ENCODE measurements at places on chromosomes 16 and 17.

- no peak for DNase-seq
These were observed 7.5 kb upstream of the TMEM101 start for GRCh38 chr17:44022246-44022645.

GRCh38 chr17:29344201-29344856 lies 45.8 kb upstream of the TAOK1 start:
- no peak for DNase-seq

- DNase-seq, result no peak
These were observed 2.8 kb downstream of the P2RX5 start for GRCh38 chr17:3693141-3693540.

- no peak for DNase-seq
These were observed 1.8 kb downstream of the KCNJ16 start for GRCh38 chr17:70076831-70077230.

DNA sequence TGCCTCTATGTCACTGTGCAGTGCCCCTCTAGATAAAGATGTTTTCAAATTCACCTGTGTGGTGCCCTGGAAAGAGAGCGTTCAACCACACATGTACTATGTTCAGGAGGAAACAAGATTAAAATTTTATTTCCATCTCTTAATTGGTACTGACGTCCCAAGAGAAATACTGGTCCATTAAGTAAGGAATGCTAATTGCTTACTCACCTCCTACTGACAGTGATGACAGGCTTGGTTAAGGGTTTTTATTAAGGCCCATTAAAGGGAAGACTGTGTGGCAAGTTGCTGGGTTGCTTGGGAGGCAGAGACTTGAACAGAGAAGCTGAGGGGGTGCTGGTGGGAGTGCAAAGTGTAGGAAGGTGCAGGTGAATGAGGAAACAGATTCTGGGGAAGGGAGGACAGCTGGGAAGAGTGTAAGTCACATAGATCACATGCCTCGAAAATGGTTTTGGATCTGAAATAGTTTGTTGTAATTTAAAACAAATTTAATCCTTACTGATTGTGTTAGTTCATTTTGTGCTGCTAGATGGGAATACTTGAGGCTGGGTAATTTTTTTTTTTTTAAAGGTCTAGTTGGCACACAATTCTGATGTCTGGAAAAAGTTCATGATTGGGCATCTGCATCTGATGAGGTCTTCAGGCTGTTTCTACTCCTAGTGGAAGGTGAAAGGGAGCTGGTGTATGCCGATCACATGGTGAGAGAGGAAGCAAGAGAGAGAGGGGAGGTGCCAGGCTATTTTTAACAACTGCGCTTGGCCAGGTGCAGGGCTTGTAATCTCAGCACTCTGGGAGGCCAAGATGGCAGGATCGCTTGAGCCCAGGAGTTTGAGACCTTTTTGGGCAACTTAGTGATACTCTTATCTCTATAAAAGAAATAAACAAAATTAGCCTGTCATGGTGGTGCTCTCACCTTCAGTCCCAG lies 140.5 kb downstream of the CACNG3 start:
- no peak for DNase-seq

DNA sequence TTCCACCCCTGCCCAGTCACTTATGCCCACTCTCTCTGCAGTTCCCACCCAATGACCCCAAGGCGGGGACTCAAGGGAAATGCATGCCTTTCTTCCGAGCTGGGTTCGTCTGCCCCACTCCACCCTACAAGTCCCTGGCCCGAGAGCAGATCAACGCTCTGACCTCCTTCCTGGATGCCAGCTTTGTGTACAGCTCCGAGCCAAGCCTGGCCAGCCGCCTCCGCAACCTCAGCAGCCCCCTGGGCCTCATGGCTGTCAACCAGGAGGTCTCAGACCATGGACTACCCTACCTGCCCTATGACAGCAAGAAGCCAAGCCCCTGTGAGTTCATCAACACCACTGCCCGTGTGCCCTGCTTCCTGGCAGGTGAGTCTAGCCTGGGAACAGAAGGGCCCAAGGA lies 13.8 kb downstream of the LPO start:
- no peak for DNase-seq

DNA sequence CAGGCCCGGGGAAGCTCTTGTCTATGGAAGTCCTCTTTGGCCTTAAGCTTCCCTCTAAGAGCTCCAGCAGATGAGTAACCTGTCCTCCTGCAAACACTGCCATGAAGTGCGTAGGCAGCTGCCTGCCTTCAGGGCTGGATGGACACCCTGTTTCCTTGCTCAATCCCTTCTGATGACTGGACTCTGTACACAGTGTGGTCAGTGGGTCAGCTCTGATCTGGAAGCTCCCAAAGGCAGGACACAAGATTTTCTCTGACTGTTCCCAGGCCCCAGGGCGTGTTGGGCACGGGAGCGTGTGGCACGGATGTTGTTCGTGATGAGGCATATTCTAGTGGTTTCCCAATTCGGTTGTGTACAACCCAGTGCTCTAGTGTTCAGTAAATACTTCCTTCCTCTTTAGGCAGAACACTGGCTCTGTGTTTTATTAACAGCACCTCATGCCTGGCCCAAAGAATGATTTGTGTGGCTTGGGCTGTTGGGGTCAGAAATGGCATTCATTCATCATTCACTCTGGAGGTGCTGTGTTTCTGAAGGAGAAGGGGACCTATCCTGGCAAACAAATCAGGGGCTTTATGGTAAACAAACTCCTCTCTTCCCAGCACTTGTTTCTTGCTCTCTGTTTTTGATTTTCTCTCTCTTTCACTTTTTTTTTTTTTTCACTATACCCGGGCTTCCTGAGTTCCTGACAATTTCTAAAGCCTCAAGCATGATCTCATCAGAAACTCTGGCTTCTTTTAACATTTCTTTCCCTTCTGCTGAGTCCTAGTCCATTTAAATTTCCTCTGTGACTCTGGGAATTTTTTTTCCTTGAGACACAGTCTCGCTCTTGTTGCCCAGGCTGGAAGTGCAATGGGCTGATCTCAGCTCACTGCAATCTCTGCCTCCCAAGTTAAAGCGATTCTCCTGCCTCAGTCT lies 12.0 kb upstream of the RNF157 start:
- DNase-seq, result peak; percentile 68

GRCh38 chr17:20276421-20276820 lies 190.9 kb downstream of the LGALS9B start:
- no peak for DNase-seq

- DNase-seq, result no peak
These were observed 40.5 kb downstream of the CMIP start for GRCh38 chr16:81484908-81485624.

DNA sequence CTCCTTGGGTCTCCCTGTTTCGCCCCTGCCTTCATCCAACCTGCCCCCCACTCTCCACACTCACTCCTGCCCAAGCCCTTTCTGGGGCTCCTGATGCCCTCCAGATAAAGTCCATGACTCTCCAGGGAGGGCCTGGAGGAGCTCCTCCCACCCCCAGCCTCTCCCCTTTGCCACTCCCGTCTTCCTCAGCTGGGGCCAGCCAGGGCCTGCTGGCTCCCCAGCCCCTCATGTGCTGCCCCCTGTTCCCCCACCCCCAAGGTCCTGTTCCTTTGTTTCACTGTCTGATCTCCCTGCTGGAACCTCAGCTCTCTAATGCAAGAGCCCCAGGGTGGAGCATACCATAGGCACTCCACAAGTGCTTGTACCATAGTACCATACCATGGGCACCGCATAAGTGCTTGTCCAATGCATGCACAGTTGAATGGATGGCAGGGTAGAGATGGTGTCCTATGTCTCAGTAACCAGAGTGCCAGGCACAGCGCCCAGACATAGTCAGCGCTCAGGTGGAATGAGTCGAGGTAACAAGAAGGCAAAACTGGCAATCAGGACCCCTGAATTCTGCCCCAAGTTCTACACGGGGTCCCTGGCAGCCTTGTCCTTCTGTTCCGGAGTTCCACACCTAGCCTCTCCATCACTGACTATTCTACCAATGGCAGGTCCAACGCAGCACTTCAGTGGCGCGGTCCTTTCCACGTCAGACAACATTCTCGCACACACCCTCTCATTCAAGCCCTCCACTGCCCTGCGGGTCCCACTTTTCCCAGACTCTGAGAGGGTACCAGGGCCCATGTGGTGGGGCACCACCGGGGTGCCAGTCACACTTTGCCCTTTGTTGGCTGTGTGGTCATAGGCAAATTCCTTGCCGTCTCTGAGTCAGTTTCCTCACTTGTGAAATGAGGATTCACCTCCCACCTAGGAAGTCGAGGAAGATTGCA lies 1.4 kb downstream of the PLCD3 start:
- DNase-seq, result no peak

GRCh38 chr16:17271687-17272086 lies 199.1 kb downstream of the XYLT1 start:
- no peak for DNase-seq

- no peak for DNase-seq
These were observed 13.6 kb downstream of the CDC42EP4 start for GRCh38 chr17:73297934-73298861.

DNA sequence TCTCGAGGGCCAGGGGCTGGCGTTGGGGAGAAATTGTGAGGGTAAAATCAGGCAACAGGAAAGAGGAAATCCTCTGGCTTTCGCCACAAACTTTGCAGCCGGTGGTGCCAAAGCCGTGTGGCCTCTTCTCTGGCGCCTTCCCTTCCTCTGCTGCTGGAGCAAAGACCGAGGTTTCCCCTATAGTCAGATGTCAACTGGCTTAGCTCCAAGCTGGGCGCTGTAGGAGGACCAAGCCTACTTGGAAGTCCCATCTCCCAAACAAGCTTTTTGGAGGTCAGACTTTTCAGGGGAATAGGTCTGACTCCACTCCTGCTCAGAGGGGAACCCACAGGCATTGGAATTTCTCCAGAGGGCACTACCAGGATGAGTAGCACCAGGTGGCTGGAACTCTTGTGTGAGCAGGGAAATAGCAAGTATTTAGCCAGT lies 5.0 kb downstream of the IGFBP4 start:
- DNase-seq, result no peak

DNA sequence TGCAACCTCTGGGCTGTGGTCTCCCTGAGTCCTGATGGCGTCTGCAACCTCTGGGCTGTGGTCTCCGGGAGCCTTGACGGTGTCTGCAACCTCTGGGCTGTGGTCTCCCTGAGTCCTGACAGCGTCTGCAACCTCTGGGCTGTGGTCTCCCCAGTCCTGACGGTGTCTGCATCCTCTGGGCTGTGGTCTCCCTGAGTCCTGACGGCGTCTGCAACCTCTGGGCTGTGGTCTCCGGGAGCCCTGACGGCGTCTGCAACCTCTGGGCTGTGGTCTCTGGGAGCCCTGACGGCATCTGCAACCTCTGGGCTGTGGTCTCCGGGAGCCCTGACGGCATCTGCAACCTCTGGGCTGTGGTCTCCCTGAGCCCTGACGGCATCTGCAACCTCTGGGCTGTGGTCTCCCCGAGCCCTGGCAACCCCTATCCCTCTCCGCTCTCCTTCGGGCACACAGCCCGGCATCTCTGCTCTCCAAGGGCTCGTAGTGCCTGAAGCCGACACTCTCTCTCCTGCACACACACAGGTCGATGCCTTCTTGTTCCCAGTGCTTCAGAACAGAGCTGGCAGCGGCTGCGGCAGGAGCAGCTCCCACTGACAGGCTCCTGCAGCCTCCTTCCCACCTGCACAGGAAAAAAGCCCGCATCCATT lies 45.6 kb downstream of the METRNL start:
- peak; percentile 31 for DNase-seq

- peak; percentile 48 for DNase-seq
These were observed 82.2 kb downstream of the PLXDC1 start for GRCh38 chr17:39069114-39069756.

- DNase-seq, result no peak
These were observed 9.2 kb upstream of the CES4A start for GRCh38 chr16:66979011-66979717.

DNA sequence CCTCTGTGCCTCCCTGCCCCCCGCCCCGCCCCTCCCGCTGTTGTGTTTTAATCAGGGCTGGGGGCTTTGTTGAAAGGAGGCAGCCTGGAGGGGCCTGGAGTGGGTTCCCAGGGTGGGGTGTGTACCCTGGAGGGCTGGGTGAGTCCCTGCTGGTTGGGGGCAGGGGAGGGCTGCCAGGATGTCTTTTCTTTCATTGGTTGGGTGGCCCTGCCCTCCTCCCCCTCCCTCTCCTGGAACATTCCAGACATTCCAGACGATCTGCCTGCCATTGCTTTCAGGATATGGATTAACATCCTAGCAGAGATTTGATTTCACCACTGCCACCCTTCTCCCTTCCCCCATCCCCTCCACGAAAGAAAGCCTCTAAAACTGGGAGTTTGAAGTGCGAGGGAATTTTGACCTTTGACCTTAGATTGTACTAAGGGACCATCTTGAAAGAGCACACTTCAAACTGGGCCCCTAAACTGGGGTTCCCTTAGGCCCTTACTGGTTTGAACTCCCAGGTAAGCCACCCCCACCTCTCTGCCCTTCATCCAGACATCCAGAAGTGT lies 25.3 kb downstream of the IGF2BP1 start:
- DNase-seq, result no peak

GRCh38 chr16:65816556-65816955 lies 549.9 kb upstream of the CDH5 start:
- no peak for DNase-seq

DNA sequence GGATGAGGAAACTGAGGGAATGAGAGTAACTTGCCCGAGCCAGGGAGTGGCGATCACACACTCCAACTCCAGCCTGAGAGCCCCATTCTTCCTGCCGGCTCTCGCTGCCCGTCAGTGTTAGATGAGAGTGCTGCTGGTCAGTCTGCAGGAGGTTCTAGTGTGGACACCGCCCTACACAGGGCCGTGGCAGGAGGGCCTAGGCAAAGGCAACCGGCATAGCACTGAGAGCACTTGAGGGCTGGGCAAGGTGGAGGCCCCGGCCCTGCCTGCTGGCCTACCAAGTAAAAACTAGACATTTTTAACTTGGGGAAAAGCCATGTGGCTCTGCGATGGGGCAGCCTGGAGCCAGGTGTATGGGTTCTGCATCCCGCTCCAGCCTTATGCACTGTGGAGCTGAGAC lies 354.8 kb downstream of the SEC14L1 start:
- no peak for DNase-seq

DNA sequence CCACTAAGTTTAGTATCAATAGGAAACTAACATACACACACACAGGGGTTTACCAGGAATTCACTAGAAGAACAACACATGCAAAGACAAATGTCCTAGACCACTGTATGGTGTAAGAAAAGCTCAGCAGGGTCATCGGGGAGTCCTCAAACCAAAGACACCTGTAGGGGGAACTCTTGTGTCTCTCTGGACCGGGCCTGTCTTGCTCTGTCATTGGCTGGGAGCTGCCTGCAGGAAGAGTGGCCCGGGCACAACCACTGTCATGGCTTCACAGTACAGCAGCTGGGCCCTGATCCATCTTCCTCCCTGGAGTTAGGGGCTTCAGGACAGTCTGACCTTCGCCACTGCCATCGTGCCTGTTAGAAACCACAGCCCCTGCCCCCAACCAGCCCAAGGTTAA lies 263.6 kb upstream of the DYNLRB2 start:
- no peak for DNase-seq

- DNase-seq, result no peak
These were observed 11.0 kb upstream of the PHKG2 start for GRCh38 chr16:30736995-30737793.

GRCh38 chr17:4509401-4509800 lies 10.7 kb downstream of the SPNS2 start:
- DNase-seq, result no peak

DNA sequence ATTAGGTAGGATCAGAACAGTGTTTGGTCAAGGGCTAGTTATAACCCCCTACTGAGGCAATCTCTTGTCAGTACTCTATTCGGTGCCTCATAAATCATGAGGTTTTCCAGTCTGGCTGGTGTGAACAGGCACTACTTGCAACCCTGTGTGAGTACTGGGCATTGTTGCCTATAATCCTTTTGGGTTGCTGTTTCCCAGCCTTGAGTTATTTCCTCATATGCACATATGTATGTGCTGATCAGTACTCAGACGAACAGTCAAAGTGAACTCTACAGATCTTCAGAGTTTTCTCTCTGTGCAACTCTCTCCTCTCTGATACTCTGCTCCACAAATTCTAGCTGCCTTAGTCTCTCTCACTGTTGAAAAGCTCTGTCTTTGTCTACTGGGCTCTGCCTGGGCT lies 164.3 kb downstream of the CDK5R1 start:
- no peak for DNase-seq

GRCh38 chr16:68866933-68867332 lies 23.6 kb downstream of the TANGO6 start:
- no peak for DNase-seq

Measured in CD4-positive, alpha-beta T cell treated with Interleukin-4 for 1 hour (primary cell).